ENCODE measurements at places on chromosomes 3 and 15.

DNA sequence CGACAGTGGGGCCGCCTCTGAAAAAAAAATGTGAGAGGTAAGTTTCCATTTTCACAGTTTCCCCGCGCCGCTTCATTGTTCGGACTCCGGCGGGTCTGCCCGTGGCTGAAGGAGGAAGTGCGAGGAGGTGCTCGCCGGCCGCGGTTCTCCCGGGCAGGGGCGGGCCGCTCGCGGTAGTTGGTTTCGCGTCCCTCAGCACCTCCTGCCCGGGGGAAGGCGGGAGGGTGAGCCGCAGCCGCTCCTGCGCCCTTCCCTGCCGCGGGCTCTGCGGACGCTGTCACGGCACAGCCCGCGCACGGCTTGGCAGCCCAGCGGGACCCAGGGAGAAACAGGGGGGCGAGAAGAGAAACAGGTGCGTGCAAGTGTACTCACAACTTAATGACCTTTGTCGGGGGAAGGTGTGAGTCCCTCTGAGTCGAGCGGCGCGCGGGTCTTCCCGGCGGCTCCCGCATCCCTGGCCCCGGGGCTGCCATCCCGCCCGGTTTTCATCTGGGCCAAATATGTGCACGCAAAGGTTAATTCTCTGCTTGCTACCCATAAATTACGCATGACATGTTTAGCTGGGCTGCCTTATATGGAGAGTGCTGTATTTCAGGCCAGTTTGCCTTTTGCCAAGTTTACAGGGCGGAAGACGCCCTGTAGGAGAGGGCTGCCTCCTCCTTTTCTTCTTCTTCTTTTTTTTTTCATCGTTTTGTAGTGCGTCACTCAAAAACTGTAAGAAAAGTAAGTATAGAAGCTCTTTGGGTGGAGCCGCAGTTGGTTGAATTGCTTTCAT, 514 bp downstream of the MBNL1 start:
- no peak for DNase-seq

- no peak for DNase-seq
Observed at GRCh38 chr3:87191641-87192040, 35.5 kb upstream of the CHMP2B start.

GRCh38 chr15:49255966-49256759, 86.1 kb downstream of the GALK2 start:
- no peak for DNase-seq

DNA sequence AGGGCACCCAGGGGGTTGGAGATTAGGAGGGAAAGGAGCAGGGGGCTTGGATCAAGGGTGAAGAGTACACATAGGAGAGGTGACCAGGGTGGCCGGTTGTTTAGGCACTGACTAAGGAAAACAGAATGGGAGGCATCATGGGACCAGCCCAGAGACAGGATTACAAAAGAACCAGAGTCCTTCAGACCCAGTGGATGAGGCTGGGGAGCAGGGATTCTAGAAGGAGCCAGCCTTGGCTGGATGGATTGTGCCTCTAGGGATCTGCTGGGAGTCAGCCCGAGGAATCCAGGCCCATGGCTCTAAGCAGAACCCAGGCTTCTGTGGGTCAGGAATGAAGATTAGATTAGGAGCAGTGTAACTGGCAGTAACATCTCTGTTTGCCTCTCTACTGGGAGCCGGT, 98.6 kb downstream of the ARNT2 start:
- DNase-seq = no peak

DNA sequence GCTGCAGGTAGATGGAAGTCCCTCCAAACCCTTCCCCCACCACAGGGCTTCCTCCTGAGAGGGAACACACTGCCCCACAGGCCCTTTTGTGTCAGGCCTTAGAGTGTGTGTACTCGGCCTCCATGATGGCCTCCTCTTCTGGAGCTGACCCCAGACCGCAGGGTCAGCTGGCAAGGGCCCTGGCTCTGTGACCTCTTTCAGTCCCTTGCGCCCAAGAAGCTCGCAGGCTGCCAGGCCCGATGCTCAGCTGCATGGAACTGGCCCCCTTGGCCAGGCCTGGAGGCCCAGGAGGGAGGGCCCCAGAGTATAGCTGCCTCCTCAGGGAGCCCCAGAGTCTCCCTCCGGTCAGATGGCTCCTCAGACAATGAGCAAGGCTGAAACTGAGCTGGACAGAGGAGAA, 23.4 kb upstream of the ANKDD1A start:
- DNase-seq = no peak
